Hematopoietic multipotent progenitor cell treated with erythropoietin and hydrocortisone succinate and interleukin-3 and kit ligand, for 8 days (in vitro differentiated cells): ENCODE measurements at places on chromosomes 12 and 14.
A peak's percentile ranks its signal among the peaks of the same experiment; 100 is the strongest.

- peak; percentile 5 for DNase-seq
These were observed 449.9 kb downstream of the DPF3 start for GRCh38 chr14:72443991-72444441.

DNA sequence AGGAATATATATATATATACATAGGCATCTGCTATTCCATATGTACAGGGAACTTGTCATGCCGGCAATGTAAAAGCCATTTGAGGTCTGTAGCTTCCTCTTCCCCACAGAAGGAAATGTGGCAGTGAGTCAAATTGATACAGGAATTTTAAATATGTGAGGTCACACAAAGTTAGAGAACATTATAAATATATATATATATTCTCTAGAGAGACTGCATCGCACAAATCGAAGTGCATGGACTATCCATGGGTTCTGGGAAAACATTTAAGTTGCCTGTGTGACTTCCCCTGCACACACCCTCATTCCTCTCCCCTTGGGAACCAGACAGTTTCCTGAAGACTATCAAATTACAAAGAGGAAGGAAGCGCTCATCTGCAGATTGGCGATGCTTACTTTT is 100.9 kb upstream of the CCDC91 start:
- no peak for DNase-seq

GRCh38 chr12:80607361-80608135 is 99.9 kb upstream of the MYF6 start:
- DNase-seq, result no peak

DNA sequence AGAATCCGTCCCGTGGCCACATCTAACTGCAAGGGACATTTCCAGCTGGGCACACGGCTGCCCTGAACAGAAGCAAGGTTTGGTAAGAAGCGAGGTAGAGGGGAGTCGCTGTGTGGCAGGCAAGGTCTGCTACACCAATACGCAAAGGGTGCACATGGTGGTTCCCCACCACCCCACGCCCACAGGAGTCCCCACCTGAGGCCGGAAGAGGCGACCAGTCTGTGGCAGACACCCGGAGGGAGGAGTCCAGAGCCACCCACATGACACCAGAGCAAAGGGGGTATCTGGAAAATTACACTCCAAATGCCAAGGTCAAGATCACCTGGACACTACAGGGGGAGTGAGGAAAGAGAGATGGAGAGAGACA is 47.1 kb upstream of the GALNT9 start:
- DNase-seq, result no peak

DNA sequence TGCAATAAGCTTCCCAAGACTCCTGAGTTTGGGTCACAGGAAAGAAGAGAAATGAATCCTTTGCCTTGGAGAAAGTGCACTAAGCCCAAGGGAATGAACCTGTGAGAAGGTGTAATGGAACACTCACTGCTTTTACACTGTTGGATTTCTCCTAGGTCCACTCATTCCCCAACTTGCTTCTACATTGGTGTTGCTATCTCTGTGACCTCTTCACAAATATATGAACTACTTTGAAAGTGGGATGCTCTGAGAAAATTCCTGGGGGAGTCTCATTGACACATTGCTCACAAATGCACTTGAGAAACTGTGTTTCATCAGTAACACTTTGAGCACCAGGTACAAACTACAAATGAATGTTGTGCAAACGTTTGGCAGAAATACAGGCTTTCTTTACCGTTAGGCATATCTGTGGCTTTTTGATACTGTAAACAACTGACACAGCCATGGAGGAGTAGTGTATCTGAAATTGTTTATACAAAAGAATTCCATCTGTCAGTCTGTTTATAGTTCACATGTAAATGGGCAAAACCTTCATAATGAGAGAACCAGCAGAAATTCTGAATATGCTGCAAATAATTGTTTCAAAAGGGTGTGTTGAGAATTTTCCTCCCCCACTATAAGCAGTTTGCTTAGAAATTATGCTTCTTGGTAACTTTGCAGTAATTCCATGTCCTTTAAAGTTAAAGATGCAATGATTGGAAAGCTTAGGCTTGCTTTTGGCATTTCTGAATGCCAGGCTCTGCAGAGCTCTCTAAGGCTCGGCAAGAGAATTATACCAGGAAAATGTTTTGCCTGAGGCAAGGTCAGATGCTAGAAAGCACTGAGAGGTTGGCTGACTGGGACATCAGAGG is 348.5 kb upstream of the DDHD1 start:
- no peak for DNase-seq

- peak; percentile 99 for DNase-seq
These were observed 77.7 kb downstream of the ARF6 start for GRCh38 chr14:49970474-49971147.

DNA sequence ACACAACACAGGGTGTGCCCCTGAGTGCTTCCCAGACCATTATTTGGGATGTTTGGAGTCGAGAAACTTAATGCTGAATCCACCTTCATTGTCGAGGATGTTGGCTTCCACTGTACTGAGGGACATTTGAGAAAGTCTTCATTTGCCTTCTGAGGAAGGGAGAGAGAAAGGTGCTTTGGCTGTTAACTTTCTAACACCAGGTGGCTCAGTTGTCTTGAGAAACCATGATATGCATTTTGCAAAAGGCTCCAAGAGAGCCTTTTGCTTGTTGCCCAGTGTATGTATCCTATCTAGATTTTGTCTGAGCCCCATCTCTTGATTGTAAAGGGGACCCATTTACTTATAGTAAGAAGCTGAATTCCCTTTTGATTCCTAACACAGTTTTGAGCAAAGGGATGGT is 28.6 kb upstream of the NRXN3 start:
- no peak for DNase-seq
